Calu3 (cell line): ENCODE measurements at places on chromosomes 6 and 20.

DNA sequence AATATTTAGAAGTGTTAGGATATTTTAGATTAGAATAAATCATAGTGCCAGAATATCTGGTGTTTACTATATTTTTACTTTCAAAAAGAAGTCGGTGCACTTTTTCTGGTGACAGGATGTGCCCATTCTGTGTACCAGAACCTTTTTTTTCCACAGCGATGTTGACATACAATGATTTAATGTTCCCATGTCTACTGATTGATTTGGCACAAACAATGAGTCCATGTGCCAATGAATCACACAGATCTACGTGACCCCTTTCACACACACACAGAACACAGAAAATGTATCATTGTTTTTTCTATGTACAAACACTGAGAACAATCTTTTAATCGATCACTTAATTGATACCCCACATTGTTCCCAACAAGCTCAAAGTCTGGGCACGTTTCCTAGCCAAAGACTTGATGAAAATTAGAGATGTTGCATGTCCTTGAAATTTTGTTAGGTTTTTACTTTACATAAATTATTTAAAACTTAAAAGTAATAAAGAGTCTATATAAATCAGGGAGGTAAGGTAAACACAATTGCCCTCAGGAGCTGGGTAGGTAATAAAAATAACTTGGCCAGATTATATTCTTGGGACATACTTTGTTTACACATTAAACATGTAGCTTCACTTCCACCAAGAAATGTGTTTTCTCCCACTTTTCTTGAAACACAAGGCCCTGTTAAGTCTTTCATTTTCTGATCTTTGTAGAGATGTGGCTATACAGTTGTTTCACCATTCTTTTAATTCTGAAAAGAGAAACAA, 36.4 kb upstream of the SOX4 start:
- DNase-seq = no peak

- DNase-seq = no peak
These were observed 48.5 kb upstream of the ELOVL5 start for GRCh38 chr6:53397283-53397682.

DNA sequence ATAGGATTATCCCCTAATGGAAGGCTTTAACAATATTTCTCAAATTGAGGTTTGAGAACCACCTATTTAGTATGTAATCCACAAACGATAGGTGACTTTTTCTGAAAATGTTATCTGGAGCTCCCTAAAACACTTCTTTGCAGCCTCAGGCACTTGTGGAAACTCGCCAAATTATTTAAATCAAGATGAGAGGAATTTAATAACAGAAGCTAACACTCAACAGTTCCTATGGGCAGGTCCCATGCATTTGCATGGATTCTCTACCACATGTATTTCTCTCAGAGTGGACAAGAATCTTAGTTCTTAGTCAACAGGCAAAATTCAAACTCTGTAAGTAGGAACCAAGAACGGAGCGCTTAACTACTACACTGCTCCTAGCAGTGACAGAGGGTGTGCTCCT, 20.7 kb downstream of the SOX4 start:
- no peak for DNase-seq

DNA sequence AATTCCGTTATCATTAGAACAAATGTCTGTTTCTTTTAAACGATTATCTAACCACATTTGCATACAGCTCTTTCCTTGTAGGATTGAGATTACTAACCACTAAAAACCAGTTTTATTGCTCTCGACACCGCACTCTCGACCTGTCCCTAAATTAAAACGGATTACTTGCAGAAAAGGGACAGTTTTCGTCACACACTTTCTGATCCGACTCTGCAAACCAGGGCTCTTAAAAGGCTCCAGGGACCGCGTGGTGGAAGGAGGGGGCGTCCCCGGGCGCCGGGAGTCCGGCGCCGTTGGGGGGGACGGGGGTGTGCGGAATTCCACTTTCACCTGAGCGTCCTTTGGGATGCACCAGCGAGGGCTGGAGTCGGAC, 731 bp downstream of the MAK start:
- DNase-seq = no peak

GRCh38 chr6:55617272-55617671, 38.3 kb upstream of the HMGCLL1 start:
- DNase-seq = peak; percentile 42

DNA sequence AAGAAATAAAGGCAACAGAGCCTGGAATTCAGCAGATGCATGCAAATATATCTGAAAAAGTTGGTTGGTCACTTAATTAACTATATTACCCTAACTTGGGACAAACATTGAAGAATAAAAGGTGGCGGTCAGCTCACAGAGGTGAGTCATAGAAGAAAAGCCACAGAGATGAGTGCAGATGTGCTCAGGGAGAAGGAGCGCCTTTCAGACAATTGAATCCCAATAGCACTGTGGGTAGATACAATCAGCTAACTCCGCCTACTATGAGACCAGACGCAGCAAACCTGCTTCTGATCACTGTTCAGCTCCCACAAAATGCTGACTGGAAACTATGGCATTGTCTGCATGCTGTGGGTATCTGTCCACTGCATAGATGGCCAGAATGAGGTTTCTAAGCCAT, 447.8 kb downstream of the PTPRT start:
- DNase-seq = no peak

DNA sequence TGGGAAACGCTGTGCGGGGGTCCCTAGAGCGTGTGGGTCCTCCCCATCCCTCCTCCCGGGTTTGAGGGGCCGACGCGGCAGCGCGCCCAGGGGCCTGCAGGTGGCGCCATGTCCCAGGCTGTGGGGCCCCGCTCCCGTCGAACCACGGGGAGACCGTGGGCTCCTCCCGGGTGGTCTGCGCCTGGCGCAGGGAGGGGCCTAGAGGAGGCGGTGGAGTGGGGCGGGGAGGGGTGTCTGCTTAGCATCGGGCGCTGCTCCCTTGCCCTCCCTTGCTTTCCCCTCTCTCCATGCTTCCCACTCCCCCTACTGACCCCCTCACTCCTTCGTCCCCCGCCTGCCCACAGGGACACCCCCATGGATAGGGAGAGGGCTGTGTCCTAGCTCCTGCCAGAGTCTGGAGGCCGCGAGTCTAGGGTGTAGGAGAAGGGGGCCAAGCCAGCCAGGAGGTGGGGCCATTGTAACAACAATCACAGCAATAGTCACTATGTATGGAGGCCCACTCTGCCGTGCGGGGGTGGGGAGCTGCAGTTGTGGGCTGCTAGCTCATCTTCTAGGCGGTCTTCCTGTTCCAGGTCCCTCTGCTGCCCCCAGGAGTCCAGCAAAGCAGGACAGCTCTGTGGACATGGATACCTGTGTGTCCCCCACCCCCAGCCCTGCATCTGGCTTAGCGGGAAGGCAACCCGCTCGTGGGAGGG, 51.7 kb downstream of the CHMP4B start:
- peak; percentile 71 for DNase-seq

DNA sequence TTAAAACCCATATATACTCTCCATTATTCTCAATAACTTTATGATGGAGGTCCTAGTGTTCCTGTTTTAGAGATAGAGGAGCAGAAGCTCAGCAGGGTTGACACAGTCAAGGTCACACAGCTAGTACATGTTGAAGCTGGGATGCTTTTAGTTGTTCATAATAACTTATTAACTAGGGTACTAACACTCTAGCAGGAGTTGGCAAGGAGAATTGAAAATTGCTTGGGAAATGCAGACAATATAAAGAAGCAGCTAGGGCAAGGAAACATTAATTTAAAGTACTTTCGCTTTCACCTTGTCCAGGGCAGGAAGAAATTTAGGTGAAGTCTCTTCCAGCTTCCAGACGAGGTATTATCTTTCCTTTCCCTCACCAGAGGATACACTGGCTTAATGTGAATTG, 133.7 kb downstream of the RCAN2 start:
- DNase-seq = no peak

DNA sequence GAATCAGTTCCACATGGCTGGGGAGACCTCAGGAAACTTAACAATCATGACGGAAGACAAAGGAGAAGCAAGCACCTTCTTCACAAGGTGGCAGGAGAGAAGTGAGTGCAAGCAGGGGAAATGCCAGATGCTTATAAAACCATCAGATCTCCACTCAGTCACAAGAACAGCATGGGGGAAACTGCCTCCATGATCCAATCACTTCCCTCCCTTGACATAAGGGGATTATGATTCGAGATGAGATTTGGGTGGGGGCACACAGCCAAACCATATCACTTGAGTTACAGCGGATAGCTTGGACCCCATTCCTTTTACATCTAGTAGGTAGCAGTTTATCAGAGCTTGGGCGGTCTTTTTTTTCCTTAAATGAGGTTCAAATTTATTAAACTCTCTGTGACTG, 19.1 kb downstream of the AFDN start:
- no peak for DNase-seq

DNA sequence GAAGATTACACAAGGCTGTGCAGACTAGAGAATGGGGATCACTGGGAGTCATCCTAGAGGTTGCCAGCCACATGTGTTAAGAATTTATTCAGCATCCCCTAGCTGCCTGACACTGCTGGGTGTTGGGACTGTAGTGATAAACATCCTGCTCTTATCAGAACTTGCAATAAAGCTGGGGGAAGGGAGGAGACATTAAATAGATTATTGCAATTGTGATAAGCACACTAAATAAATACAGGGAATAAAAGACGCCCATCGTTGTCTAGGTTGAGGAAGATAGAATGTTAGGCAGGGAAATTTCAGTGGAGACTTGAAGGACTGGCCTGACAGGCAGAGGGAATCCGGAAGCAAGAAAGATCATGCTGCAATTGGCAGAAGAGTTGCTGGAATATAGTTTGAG, 33.2 kb upstream of the TRAM2 start:
- DNase-seq = no peak

DNA sequence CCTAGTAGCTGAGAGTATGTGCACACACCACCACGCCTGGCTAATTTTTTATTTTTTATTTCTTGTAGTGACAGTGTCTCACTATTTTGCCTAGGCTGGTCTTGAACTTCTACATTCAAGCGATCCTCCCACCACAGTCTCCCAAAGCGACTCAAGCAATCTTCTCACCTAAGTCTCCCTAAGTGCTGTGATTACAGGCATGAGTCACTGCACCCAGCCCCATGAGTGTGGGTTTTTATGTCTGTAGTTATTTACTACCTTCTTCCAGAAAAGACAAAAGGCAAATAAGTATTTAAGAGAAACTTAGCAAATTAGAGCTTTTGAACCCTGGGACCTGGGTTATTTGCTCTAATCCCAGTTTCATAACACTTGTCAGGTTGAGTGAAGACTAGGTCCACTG, 92.3 kb upstream of the HCRTR2 start:
- DNase-seq = no peak

GRCh38 chr20:62087227-62087626, 21.5 kb upstream of the TAF4 start:
- peak; percentile 20 for DNase-seq

DNA sequence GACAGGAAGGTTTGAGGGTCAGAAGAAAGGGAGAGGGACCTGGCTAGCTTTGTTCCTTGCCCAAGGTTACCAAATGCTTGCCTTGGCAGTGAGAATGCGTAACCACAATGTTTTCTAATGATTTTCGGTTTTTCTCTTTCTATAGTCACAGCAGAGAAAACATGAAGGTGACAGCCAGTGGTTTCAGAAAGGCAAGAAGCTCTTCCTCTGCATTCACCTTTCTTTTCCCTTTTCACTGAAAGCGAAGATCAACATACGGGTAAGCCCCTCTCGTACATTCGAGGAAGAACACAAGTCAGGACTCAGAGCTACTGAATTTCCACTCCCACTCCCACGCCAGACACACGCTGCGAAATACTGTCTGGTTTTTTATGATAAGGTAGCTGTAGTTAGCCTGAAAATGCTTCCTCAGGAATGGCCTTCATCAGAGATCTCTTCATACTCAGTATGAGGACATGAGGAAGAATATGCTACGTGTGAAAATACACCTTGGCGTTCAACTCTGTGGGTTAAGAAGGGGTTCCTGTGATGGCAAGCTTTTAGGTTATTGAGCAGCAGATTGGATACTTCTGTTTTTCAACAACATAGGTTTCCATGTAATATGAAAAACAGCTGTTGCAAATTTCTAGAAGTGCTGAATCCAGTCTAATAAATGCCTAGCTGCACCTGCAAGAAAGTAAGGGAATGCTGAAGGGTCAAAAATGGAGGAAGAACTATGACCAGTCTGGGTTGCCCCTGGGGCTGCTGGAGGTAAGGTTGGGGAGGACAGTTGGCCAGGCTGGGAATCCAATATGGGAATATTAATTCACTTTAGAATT, 7.4 kb upstream of the CD83 start:
- no peak for DNase-seq

- no peak for DNase-seq
These were observed 77.9 kb downstream of the ZNF217 start for GRCh38 chr20:53515749-53516148.

GRCh38 chr6:27553123-27553904, 80.4 kb upstream of the ZNF184 start:
- DNase-seq = peak; percentile 75

DNA sequence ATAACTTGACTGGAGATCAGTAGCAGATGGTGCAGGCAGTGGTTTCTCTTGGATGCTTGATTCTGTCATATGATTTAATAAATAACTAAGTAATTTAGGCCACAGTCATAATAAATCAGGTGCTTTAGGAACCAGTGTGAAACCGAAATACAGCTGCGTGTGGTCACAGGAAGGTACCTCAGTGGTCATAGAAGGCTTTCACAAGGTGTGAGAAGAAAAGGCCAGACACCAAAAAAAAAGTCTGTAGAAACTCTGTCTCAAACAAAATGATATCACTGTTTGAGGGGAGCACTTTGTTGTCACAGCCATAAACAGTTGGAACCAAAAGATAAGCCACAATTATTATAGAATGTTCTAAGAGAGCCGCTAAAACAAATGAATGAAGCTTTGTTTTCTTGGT, 56.5 kb downstream of the ARMC2 start:
- no peak for DNase-seq

- no peak for DNase-seq
These were observed 103.8 kb downstream of the RNASET2 start for GRCh38 chr6:166852451-166852975.

- peak; percentile 37 for DNase-seq
These were observed 580.1 kb downstream of the TFAP2B start for GRCh38 chr6:51398793-51399192.

DNA sequence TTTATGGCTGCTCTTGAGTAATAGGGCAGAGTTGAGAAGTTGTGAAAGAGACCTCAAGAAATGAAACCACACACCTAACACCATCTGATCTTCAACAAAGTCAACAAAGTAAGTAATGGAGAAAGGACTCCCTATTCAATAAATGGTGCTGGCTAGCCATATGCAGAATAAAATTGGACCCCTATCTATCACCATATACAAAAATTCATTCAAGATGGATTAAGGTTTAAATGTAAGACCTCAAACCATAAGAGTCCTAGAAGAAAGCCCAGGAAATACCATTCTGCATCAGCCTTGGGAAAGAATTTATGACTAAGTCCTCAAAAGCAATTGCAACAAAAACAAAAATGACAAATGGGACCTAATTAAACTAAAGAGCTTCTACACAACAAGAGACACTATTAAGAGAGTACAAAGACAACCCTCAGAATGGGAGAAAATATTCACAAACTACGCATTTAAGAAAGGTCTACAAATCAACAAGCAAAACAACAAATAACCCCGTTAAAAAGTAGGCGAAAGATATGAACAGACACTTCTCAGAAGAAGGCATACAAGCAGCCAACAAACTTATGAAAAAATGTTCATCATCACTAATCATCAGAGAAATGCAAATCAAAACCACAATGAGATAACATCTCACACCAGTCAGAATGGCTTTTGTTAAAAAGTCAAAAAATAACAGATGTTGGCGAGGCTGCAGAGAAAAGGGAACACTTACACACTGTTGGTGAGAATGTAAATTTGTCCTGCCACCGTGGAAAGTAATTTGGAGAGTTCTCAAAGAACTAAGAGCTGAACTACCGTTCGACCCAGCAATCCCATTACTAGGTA, 4.0 kb downstream of the MAP3K5 start:
- DNase-seq = no peak
